T-helper 2 cell (primary cell): ENCODE measurements at places on chromosomes 4 and X.

- no peak for DNase-seq
Measured at GRCh38 chrX:49257846-49258748, 6.4 kb downstream of the FOXP3 start.

GRCh38 chr4:88526221-88526815 is 2.7 kb upstream of the PYURF start:
- DNase-seq = no peak

- no peak for DNase-seq
Measured at GRCh38 chrX:103730796-103731493, 20.2 kb downstream of the TMEM31 start.

GRCh38 chr4:10482913-10483312 is 25.7 kb upstream of the ZNF518B start:
- DNase-seq = no peak

GRCh38 chr4:168887809-168888208 is 122.2 kb downstream of the CBR4 start:
- no peak for DNase-seq

DNA sequence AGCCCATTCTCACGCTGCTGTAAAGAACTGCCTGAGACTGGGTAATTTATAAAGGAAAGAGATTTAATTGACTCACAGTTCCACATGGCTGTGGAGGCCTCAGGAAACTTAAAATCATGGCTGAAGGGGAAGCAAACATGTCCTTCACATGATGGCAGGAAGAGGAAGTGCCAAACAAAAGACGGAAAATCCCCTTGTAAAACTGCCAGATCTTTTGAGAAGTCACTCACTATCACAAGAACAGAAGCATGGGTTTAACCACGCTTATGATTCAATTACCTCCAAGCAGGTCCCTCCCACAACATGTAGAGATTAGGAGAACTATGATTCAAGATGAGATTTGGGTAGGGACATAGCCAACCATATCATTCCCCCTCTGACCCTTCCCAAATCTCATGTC is 335.5 kb downstream of the IL15 start:
- DNase-seq = no peak

- DNase-seq = no peak
Measured at GRCh38 chr4:183499801-183500200, 5.1 kb upstream of the ING2 start.

GRCh38 chrX:43525901-43526610 is 130.0 kb upstream of the MAOA start:
- no peak for DNase-seq
